ENCODE measurements at places on chromosomes 16 and 17.

DNA sequence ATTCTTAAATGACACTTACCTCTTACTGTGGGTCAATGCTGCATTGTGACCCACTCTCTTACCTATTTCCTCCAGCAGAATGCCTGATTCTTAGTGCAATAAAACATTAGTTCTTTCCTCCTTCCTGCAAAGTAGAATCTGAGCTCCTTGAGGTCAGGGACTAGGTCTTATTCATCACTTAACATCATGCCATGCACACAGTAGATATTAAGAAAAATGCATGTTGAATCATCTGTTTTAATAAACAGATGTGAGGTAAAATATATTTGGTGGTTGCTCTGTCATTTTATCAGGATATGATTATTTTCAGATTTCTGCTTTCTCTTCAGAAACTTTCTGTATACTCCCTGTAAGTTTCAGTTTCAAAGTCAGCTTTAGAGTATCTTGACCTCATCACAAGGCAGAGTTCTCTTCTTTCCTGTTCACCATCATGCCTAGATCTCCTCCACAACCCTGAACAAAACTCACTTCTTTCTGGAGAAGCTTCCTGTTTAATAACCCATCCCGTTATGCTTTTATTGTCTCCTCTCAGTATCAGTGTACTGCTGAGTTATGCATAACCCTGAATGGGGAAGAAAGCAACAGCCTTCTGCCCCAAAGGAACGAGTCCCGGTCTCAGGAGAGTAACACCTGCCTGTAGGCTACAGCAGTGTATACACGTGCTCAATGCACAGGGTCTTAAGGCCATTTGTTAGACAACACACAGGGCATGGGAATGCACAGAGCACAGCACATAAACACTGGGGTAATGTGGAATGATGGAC lies 30.3 kb upstream of the SUPT4H1 start:
- no peak for DNase-seq

- peak; percentile 38 for DNase-seq
Measured at GRCh38 chr17:67779098-67779672, 46.1 kb upstream of the BPTF start.

- no peak for DNase-seq
Measured at GRCh38 chr16:89370601-89371000, 119.8 kb downstream of the ANKRD11 start.

- no peak for DNase-seq
Measured at GRCh38 chr17:32794533-32795246, 82.2 kb downstream of the MYO1D start.

DNA sequence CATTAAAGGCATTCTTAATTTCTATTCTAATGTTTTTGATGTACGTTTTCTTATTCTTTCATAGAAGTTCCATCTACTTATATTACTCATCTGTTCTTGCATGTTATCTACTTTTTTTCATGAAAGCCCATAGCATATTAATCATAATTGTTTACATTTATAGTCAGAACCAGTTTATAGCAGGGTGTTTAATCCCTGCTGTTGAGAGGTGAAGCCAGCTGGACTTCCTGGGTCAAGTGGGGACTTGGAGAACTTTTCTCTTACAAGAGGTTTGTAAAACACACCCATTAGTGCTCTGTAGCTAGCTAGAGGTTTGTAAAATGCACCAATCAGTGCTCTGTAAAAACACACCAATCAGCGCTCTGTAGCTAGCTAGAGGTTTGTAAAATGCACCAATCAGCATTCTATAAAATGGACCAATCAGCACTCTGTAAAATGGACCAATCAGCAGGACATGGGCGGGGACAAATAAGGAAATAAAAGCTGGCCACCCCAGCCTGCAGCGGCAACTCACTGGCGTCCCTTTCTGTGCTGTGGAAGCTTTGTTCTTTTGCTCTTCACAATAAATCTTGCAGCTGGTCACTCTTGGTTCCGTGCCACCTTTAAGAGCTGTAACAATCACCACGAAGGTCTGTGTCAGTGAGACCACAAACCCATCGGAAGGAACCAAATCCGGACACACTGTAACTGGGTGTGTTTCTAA lies 120.6 kb downstream of the TANC2 start:
- DNase-seq: no peak

DNA sequence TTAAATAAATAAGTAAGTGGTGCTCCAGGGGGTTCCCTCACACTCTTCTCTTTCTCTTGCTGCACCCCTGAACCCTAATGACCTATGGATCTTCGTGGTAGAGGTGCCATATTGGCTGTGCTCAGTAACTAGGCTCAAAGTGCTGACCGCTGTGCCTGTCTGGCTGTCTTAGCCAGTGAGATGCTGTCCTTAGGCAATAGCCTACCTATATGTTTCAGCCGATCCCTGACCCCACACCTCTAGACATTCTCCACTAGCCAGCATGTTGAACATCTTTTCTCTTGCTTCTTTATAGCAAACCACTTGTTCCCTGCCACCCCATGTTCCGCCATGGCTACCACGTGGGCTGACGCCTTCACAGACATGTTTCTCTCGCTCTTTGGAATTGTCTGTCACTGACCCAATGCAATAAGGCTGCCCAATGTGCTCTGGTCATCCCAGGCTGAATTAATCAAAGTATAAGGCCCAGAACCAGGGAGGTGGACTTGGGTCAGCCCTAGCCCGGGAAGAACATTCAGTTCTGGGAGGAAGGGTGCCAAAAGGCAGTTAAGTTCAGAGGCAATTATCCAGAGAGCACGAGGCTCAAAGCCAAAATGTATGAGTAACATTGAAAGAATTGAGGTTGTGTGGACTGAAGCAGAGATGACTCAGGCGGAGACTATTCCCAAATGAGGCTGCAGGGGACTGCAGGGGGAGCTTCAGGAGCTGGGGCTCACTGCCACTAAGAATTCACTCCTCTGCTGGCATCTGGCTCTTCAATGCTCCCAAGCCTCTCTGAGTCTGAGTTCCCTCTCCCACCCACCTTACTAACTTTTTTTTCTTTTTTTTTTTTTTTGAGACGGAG lies 28.7 kb upstream of the TNRC6A start:
- DNase-seq: no peak

Data from activated naive CD8-positive, alpha-beta T cell treated with anti-CD3 and anti-CD28 coated beads for 36 hours (primary cell).